ENCODE measurements at places on chromosomes 11 and 22. TPM values are rescaled to one million over a fixed set of nuclear protein-coding genes. Genes with fewer than 3 reads are reported as not detected.

- H3K4me3 ChIP-seq = no peak overlapping the region
- H3K27me3 ChIP-seq = no peaks in the 10 kb centered on the region
- DNase-seq = no peak
- no peaks in the 10 kb centered on the region for H3K4me1 ChIP-seq
- no peaks in the 10 kb centered on the region for H3K36me3 ChIP-seq
- no peak overlapping the region for H3K27ac ChIP-seq
Observed at GRCh38 chr11:58888579-58888978, 44.1 kb upstream of the GLYATL2 start.

HEPHL1 gene
- not detected for total RNA-seq

- no peak for DNase-seq
- H3K27ac ChIP-seq = no peak overlapping the region
- H3K27me3 ChIP-seq = no peaks in the 10 kb centered on the region
- H3K4me1 ChIP-seq = no peaks in the 10 kb centered on the region
Observed at GRCh38 chr22:37996515-37997246, 12.3 kb upstream of the SOX10 start.

- no peak for DNase-seq
- H3K27ac ChIP-seq = no peak overlapping the region
- no peaks in the 10 kb centered on the region for H3K36me3 ChIP-seq
Observed at GRCh38 chr11:64023712-64024710, 11.7 kb upstream of the FLRT1 start.

DNA sequence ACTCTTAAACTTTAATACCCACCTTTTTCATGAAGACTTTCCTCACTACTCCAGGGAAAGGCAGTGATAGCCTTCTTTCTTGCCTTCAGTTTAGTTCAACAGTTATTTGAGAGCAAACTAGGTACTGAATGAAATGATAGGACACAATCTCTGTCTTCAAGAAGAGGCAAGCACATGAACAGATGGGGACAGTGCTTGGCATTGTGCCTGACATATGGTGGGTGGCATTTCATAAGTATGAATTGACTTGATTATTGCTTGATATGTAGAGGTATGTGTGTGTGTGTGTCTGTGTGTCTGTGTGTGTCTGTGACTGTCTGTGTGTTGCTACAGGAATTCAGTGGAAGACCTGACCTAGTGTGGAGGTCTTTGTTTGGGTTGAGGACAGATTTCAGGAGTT is 504.1 kb downstream of the NELL1 start:
- H3K36me3 ChIP-seq = no peaks in the 10 kb centered on the region
- H3K4me1 ChIP-seq = no peaks in the 10 kb centered on the region
- no peaks in the 10 kb centered on the region for H3K27me3 ChIP-seq
- DNase-seq = no peak
- H3K4me3 ChIP-seq = no peak overlapping the region
- no peak overlapping the region for H3K27ac ChIP-seq

DNA sequence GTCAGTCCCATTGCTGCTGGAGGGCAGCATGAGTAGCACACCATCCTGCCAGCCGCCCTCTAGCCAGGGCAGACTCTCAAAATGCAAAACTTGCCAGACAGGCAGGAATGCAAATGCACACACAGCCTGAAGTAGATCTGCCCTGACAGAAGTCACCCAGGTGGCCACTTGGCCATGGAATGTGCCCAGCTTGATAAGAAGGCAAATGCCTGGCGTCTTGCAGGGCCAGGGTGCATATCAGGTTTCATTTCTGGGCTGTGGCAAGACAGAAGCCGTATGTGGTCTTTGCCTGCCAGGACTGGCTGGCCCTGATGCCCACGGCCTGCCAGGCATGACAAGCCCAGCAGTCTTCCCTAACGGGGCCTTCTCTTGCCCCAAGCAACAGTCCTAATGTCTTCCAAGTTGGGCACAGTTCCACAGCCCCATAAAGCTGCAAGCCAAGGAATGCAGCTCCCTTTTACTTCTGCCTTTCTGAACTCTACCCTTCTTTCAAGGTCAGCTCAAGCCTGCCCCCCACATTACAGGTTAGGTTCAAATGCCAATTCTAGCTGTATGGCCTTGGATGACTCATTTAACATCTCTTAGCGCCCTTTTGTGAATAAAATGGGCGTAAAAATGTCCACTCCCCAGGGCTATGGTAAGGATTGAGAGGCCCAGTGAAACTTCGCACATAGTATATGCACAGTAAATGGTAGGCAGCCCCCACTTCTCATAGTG is 29.7 kb downstream of the POU2AF3 start:
- no peak overlapping the region for H3K4me3 ChIP-seq
- H3K36me3 ChIP-seq = no peaks in the 10 kb centered on the region
- no peak overlapping the region for H3K27ac ChIP-seq
- no peaks in the 10 kb centered on the region for H3K27me3 ChIP-seq
- H3K4me1 ChIP-seq = no peaks in the 10 kb centered on the region

DNA sequence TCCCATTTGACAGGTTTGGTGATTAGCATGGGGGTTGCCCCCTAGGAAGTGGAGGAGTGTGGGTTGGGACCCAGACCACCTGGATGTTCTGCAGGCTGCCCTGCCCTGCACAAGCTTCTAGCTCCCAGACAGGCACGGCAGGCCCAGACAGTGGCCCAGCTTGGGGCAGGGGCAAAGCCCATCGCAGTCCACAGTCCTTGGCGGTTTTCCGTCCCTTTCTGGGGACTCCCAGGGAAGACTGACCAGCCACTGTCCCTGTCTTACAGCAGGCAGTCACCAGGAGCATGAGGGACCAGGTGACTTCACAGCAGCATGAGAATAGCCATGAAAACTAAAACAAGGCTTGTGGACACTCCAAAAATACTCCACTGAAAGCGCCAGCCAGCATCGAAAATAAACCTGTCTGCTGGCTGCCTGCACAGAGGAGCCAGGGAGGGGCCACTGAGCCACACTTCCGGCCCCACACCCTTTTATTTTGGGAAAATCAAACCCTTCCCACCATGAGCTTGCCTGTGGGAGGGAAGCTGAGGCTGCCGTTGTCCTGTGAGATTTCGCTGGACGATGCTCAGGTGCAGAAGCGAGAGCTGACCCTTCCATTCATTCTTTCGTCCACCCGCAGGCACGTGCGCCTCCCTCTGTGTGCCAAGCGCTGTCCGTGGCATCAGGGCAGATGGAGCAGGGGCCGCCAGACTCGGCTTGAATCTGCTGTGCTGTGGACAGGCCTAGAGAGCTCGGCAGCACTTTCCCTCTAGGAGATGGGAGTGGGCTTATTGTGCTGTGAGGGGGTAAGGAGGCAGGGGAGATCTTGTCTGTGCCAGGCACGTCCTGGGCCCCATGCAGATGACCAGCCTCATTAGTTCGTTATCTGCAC is 28.0 kb downstream of the FADD start:
- no peak for DNase-seq
- H3K27me3 ChIP-seq = no peaks in the 10 kb centered on the region
- no peak overlapping the region for H3K27ac ChIP-seq
- H3K36me3 ChIP-seq = no peaks in the 10 kb centered on the region
- H3K4me3 ChIP-seq = no peak overlapping the region

- H3K27me3 ChIP-seq = no peaks in the 10 kb centered on the region
- DNase-seq = no peak
- H3K27ac ChIP-seq = no peak overlapping the region
Observed at GRCh38 chr22:43128928-43129424, 14.2 kb downstream of the MCAT start.

- H3K36me3 ChIP-seq = no peaks in the 10 kb centered on the region
- peak overlapping the region; percentile 87 for H3K27ac ChIP-seq
- H3K4me1 ChIP-seq = peaks cover 42% of the 10 kb centered on the region
- H3K4me3 ChIP-seq = no peak overlapping the region
- no peaks in the 10 kb centered on the region for H3K27me3 ChIP-seq
Observed at GRCh38 chr22:21815958-21816357, 51.5 kb downstream of the MAPK1 start.

DNA sequence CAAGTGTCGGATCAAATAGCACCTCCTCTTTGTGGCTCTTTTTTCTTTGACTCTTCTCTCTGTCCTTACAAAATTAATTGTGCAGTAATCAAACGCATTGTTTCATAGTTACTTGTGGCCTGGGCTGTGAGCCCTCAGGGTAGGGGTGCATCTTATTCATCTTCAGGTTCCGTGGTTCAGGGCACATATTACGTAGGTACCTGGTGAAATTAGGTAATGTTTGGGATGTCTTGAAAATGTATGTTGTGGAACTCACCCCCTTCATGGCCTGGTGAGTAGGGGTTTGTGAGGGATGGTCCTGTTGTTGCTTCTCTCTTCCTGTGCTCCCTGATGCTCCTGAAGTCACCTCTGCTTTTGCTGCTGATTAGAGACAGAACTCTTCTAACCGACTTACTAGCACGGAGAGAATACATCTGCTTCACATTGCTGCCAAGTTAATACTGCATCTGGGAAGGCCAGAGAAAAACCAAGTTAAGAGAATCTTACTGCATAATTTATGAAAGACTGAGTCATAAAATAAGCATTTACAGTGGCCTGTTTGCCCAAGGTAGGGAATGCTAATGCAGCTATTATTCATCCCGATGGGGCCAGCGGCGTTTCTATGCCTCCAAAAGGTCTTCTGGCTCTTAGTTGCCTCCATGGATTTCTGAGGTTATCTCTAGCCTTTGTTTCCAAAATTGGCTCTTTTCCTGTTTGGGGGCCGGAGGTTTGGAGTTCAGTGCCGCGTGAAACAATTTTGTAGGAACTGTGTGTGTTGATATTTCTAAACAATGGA is 66.9 kb downstream of the TBC1D22A start:
- no peak for DNase-seq
- H3K36me3 ChIP-seq = no peaks in the 10 kb centered on the region
- no peaks in the 10 kb centered on the region for H3K27me3 ChIP-seq
- H3K27ac ChIP-seq = no peak overlapping the region
- peaks cover 11% of the 10 kb centered on the region for H3K4me1 ChIP-seq

DNA sequence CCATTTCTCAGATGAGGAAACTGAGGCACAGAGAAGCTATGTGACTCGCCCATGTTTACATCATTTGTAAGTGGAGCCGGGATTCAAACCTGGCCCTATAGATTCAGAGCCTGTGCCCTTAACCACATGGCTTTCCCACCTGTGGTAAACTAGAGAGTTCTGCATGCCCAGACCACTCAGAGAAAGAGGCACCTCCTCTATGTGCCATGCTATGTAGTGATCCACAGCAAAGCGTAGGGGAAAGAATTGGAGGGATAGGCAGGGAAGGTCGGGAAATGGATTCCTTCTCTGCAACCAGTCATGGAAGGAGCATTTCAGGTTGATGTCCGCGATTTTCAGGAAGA is 15.4 kb upstream of the POU2AF2 start:
- H3K4me1 ChIP-seq = peaks cover 6% of the 10 kb centered on the region
- no peak for DNase-seq
- no peak overlapping the region for H3K27ac ChIP-seq
- H3K4me3 ChIP-seq = peak overlapping the region; percentile 57

- no peak overlapping the region for H3K27ac ChIP-seq
- no peak overlapping the region for H3K4me3 ChIP-seq
- H3K36me3 ChIP-seq = peaks cover 25% of the 10 kb centered on the region
- H3K4me1 ChIP-seq = no peaks in the 10 kb centered on the region
- H3K27me3 ChIP-seq = no peaks in the 10 kb centered on the region
Observed at GRCh38 chr22:29693671-29694070, 26.1 kb upstream of the CABP7 start.

DNA sequence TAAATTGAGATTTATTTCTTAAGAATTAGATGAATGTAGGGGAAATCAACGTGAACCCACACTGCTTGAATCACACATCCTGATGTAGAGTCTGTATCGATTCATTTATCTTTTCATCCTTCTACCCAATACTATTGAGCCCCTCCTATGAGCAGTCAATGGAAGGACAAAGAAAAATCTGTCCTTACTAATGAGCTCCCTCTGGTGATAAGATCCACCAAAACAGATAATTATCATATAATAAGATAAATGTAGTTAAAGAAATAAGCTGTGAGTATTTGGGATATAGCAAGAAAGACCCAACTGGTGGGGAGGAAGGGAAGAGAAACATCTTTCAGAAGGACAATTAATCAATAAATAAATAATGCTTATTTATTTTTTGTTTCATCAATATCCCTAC is 385.1 kb upstream of the CCDC90B start:
- no peak for DNase-seq
- no peak overlapping the region for H3K4me3 ChIP-seq
- H3K36me3 ChIP-seq = no peaks in the 10 kb centered on the region

- H3K27ac ChIP-seq = no peak overlapping the region
- no peak for DNase-seq
- no peaks in the 10 kb centered on the region for H3K36me3 ChIP-seq
Observed at GRCh38 chr11:104912102-104912501, 13.8 kb upstream of the CASP12 start.

LDHAL6A gene
- total RNA-seq = not detected

GRCh38 chr22:45553351-45554039 is 50.8 kb downstream of the FBLN1 start:
- H3K36me3 ChIP-seq = no peaks in the 10 kb centered on the region
- DNase-seq = peak; percentile 84
- peak overlapping the region; percentile 80 for H3K27ac ChIP-seq
- no peaks in the 10 kb centered on the region for H3K27me3 ChIP-seq

DNA sequence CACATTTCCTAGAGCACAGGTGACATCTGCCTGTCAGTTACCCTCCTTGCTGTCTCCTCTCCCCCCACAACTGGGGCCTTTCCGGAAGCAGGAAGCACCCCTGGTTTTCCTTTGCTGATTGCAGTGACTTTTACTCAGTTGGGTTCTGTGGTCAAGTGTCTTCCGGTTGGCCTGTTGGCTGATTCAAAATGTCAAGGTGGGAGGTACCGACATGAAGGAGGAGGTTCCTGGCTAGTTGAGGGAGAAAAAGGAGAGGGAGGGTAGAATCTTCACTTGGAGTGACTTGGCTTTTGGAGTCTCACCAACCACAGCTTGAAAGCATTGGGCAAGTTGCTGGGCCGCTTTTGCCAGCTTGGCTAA is 9.3 kb upstream of the ADAMTS15 start:
- no peaks in the 10 kb centered on the region for H3K27me3 ChIP-seq
- no peaks in the 10 kb centered on the region for H3K36me3 ChIP-seq
- H3K4me3 ChIP-seq = no peak overlapping the region
- peaks cover 8% of the 10 kb centered on the region for H3K4me1 ChIP-seq
- H3K27ac ChIP-seq = no peak overlapping the region
- DNase-seq = no peak

- no peak overlapping the region for H3K4me3 ChIP-seq
- no peaks in the 10 kb centered on the region for H3K27me3 ChIP-seq
- no peaks in the 10 kb centered on the region for H3K4me1 ChIP-seq
- H3K27ac ChIP-seq = peak overlapping the region; percentile 86
- H3K36me3 ChIP-seq = no peaks in the 10 kb centered on the region
- DNase-seq = no peak
Observed at GRCh38 chr11:60376601-60377000, 1.7 kb upstream of the MS4A7 start.

USP47 gene
- total RNA-seq = 48.1 TPM

GRCh38 chr11:1148752-1149180 is 9.0 kb upstream of the MUC5AC start:
- no peak overlapping the region for H3K27ac ChIP-seq
- DNase-seq = no peak
- no peaks in the 10 kb centered on the region for H3K27me3 ChIP-seq
- no peaks in the 10 kb centered on the region for H3K36me3 ChIP-seq
- H3K4me3 ChIP-seq = no peak overlapping the region

PHETA2 gene
- 15.4 TPM for total RNA-seq
